ENCODE measurements at places on chromosomes 7 and 10.

DNA sequence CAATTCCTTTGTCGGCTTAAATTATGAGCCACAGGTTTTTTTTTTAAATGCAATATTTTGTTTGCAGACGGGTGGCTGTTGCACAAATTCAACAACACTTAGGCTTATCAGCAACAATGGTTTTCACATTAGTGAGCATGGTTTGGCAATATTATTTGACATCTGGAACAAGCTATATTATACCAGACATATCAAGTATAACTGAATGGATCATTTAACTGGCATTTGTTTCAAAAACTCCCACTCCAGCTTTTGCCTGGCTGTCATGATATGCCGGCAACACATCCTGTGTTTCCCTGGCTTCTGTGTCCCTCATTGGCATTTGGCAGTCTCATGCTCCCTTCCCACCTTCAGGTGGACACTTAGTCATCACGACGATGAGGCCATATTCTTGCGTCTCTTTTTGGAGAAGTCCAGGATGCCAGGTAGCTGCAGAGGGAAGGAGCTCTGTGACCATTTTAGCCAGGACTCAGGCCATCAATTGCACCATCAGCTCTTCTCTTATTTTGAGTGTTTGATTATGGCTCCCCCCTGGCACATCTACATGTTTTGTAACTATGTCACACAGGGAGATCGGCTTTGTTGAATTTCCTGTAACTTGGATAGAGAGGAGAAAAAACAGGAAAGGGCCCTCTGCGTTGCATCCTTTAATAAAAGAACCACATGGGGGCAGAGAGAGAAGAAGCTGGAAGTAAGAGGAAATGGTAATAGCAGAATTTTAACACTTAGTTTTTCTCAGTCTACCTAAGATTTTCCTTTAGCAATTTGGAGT is 413.9 kb downstream of the LRMDA start:
- no peak for DNase-seq

GRCh38 chr7:41661596-41661995 is 41.3 kb downstream of the INHBA start:
- no peak for DNase-seq

DNA sequence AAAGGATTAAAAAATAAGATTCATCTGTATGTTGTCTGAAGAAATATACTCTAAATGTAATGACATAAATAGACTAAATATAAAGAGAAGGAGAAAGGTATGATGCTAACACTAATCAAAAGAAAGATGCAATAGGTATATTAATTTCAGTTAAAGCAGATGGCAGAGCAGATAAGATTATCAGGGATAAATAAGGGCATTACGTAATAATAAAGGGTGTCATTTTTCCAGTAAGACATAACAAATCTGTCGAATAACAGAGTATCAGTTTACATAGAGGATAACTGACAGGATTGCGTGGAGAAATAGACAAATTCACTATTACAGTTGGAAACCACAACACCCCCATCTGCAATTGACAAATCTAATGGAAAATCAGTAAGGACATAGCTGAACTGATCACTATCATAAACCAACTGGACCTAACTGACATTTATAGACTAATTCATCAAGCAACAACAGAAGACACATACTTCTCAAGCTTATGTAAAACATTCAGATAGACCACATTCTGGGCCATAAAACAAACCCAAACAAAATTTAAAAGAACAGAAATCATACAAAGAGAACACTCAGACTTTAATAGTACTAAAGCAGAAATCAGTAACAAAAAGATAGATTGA is 384.1 kb upstream of the COBL start:
- DNase-seq, result no peak

DNA sequence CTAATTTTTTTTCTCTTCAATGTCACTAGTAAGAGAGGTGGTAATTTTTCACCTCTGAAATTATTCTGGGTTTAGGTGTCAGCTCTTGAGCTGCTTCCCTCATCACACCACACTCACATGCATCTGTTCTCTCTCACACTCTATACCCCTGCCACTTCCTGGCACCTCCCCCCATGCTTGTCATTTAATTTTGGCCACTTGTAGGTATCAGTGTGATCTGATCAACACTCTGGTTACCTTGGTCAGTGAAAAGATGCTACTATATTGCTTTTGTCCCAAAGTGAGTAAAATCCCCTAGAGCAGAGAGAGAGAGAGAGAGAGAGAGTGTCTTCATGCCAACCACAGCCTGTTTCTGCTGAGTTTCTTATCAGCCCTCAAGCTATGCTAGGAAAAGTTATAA is 42.5 kb downstream of the STK17A start:
- no peak for DNase-seq

DNA sequence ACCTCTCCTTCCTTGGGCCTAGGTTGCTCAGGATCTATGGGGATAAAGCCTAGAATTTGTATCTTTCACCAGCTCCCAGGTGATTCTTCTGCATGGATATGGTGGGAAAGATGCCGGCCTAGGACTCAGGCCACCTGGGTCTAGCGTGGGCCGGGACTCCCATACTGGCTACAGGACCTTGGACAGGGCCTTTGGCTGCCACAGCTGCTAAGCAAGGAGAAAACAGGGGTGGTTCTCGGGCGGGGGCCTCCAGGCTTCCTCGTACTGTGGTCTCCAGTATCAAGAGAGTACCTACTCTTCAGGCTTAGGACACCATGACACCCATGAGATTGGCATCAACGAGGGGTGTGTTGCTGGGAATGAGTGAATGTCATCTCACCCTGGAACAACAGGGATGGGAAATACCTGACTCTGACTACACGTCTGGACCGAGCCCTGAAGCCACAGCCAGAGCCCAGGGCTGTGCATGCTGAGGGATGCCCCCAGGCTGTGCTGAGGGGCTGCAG is 120.3 kb upstream of the ADAM12 start:
- DNase-seq, result no peak

DNA sequence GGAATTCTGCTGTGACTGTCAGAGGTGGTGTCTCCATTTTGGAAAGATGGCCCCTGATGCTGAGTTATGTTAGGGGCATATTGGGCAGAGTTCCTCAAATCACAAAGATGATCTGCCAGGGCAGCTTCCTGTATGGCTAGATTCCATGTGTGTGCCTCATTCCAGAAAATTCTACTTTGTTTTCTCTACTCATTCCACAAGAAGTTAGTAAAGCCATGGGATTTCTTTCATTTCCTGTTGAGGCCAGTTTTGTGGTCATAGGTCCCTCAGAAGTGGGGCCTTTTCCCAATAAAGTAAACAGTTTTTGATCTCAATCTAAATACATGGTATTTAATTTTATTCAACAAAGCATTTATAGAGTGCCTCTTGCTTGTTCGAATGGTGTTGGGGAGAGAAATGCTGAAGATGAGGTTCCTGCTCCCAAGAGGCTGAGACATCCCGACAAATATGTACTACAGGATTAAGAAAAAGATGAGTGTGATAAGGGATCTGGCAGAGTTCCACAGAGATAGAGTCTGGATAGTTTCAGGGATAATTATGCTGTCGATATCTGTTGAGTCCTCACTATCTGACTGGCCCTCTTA is 33.0 kb downstream of the MINDY4 start:
- DNase-seq, result no peak

DNA sequence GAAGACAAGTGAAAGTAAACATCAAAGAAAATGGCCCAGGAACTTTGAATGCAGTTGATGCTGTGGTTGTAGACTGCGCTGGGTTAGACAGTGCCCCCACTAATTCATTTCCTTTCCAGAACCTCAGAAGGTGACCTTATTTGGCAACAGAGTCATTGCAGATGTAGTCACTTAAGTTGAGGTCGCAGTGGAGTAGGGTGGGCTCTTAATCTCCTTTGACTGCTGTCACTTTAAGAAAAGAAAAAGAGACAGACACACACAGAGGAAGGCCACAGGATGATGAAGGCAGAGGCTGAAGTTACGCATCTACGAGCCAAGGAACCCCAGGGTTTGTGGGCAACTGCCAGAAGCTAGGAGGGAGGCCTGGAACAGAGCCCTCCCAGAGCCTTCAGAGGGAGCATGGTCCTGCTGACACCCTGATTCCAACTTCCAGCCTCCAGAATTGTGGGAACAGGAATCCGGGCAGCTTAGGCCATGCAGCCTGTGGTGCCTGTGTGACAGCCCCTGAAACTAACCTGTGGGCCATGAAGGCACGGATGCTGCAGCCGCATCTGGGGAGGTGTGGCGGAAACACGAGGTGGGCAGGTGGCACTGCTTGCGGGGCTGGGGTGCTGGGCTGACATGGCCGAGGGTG is 107.6 kb downstream of the PRKAG2 start:
- no peak for DNase-seq

GRCh38 chr10:50552771-50553535 is 70.8 kb downstream of the SGMS1 start:
- DNase-seq, result no peak

- DNase-seq, result no peak
Measured at GRCh38 chr7:102009628-102010027, 192.2 kb downstream of the CUX1 start.

DNA sequence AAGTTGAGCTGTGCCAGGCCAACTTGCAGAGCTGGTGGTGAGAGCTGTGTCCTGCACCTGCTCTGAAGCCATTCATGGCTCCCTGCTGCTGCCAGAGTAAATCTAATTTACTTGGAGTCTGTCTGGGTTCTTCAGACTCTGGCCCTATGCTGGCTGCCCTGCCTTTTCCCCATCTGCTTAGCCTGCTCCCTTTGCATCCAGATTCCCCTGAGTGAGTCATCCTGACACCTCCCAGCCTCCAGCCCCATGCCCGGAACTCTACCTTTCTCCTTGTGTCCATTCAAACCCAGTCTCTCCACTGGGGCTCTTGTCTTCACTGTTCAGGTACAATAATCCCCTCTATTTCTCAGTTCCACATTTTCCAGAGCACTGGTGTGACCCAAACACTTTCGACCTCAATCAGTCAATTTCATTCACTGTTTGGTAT is 434.4 kb upstream of the ZMIZ1 start:
- no peak for DNase-seq

- DNase-seq, result no peak
Measured at GRCh38 chr10:132232023-132232951, 45.5 kb downstream of the DPYSL4 start.

DNA sequence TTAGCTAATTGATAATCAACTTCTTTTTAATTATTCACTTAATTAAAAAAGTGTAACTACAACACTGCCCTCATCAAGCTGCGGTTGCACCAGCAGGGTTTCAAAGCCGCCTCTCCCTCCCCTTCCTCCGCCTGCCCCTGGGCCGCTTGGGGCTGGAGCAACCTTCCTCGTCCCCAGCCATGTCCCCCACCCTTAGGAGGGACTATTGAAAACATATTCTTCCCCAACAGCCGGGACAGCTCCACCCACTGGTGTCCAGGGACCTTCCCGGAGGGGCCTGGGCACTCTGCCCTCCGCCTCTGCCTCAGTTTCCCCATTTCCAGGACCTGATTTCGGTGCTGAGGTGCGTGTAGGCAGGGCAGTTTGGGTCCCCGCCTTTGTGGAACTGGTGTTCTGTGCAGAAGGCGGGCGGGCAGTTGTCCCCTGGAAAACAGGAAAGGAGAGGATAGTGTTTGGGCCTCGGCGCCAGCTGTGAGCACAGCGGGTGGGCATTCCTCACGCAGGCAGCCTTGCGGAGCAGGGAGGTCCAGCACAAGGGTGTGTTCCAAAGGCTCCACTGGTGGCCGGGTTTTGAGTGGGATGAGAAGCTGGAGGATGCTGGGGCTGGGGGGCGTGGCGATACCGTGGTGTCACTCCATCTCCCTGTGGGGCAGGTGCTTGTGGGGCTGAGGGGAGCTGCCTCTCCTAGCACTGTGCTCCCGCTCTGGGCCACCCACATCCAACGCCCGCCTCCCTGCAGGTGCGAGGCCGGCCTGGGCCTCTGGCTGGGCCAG is 15.7 kb downstream of the UNCX start:
- DNase-seq, result no peak

- no peak for DNase-seq
Measured at GRCh38 chr7:29139796-29140195, 6.5 kb downstream of the CPVL start.

DNA sequence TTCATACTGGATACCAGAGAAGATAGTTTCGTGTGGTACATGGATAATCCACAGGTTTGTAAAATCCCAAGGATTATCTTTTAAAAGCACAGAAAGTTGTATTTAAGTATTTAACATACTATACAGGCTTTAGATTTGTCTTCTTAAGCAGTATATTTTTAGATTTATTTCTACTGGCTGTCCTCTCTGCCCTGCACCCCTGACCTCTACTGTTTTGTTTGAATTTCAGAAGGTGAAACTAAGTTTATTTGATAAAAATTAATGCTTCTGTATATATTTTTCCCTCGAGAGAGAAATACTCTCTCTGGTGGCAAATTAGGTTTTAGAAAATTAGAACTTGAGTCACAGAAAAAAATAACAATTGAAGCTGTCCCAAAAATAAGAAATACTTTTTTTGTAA is 18.8 kb downstream of the PLEKHA1 start:
- DNase-seq, result no peak

- no peak for DNase-seq
Measured at GRCh38 chr7:19572566-19572965, 136.3 kb downstream of the POLR1F start.

DNA sequence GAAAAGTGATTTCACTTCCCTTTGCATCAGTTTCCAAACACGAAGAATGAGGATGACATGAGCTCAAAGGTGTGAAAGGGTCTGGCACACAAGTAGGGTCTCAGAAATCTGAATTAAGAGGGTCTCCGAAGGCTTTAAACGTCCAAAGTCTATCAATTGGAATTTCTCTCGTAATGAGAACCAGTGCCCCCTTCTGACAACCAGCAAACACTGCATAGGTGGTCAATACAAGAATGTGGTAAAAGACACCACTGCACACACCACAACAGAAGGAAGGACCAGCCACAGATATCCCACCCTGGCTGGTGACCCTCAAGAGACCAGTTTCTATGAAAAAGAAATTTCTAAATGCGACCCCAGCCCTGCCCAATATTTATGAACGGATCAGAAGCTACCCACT is 78.1 kb downstream of the CALN1 start:
- no peak for DNase-seq

GRCh38 chr7:27685209-27685608 is 22.5 kb upstream of the HIBADH start:
- no peak for DNase-seq

DNA sequence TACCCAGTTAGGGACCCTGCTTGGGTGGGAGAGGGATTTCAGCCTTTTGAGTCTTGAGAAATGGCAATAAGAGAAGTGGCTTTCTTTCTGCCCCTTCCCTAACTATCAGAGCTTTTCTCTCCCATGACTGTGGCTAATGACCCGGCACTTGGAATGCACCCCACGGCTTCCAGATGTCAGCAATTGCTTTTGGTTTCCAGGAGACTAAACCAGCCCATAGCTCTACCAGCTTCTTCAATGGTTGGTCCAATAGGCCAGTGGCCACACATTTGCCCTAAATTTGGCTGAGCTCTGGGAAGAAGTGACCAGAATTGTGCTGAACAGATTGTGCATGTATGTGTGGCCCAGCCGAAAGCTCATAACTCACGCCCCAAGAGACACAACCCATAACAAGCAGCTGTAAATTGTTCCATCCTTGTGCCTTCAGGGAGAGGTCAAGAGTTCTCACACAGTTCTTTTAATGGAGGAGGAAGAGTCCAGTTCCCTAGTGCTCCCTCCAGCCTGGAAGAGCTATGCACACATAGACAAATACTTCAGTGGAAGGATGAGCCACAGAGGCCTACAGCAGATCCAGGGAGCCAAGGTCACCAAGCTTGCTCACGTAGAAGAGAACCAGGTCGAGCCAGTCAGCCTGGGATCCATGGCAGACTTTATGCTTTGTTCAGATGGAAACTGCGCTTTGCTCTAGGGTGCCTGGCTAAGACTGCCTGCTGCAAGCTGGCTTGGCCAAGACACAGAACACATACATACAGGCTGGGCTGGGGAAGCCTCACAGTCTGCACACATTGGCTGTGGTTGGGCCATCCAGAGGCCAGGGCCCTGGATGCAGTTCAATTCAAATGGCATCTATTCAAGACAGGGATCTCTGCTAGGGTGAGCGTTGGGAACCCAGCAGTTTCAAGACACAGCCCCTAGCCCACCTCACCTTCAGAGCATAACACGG is 131.8 kb upstream of the HABP2 start:
- DNase-seq, result no peak
